ENCODE measurements at places on chromosomes 4 and X.
A peak's percentile ranks its signal among the peaks of the same experiment; 100 is the strongest.

GRCh38 chrX:103344606-103345005 lies 11.7 kb upstream of the TCEAL9 start:
- DNase-seq, result no peak

- DNase-seq, result no peak
These were observed 52.9 kb downstream of the SUPT20HL2 start for GRCh38 chrX:24260842-24261550.

DNA sequence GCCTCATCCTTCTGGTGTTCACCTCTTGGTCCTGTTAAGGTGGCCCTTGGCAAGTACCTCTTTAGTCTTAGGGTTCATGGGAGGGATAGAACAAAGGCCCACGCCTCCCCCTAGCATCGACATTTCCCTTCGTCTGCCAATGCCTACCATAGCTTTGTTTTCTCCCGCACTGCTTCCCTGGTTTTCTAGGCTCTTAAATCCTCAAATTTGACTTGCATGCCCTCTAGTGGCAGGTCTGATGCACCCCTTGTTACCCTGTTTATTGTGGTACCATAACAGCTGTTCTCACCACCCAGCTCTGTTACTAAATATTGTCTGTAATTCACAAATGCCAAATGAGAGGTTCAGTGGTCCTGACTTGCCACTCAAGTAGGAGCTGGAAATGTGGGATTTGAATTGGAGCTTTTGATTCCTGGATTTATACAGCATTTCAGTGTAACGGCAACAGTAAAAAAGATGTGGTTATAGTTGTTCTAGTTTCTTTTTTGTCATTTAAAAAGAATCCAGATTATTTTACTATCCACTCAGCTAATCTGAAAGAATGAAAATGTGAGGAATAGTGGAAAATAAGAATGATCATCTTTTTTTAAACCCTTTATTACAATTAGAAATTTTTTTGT lies 100.1 kb downstream of the REPS2 start:
- peak; percentile 5 for DNase-seq

DNA sequence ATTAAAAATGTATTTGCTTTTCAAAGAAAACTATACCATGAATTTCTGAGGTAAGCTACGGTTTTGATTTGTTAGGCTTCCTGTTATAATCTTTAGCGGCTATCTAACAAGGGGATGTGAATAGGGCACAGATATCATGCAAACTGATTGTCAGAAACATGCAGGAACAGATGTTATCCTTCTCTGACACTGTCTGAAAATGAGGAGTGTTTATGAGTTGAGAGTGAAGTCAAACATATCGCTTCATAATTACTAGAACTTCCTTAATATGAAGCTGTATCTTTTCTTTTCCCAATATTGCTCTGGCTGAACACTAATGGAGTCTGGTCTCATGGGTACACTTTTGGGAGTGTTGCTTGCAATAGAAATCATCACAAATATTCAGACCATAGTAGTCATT lies 16.3 kb upstream of the SULT1B1 start:
- no peak for DNase-seq

GRCh38 chr4:137609718-137610430 lies 77.6 kb upstream of the PCDH18 start:
- no peak for DNase-seq

DNA sequence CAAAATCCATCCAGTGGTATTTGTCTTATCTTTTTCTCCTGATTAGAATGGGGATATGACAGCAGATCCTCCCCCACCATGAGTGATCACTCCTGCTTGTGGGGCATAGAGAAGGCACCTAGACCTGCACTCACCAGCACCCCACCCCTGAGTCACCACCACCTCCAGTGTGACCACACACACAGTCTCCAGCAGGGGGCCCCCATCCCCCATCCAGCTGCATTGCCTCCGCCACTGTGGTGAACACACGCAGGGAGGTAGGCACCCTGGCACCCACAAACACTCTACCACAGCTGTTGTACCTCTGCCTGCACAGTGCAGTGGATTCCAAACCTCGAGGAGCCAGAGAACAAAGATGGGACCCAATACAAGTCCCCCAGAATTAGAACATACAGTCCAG lies 9.0 kb upstream of the MAGEA8 start:
- peak; percentile 54 for DNase-seq

DNA sequence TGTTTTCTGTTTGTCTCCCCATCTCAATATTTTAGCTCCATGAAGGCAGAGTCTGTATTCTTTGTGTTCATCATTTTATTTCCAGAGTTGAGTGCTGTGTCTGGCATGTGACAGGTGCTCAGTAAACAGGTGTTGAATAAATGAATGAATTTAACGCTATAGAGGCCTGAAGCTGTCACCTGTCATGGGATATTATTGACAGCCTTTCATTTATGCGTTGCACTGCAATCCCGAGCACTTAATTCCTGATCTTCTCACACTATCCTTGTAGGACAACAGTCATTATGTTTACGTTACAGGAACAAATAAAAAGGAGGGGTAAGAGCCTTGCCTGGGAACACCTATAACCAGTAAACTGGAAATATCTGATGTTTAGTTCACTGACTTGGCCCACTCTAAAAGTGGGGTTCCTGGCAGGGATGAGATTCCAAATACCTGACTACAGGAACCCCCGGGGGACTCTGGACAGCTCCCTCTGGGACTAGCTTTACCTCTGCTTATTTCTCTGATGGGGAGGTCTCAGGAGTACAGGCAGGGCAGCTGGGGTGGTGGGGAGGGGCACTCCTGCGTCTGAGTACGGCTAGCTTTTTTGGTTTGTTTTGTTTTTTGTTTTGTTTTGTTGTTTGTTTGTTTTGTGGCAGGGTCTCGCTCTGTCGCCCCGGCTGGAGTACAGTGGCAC lies 36.6 kb downstream of the SEL1L3 start:
- DNase-seq, result no peak

GRCh38 chr4:155684423-155684822 lies 17.8 kb downstream of the GUCY1A1 start:
- no peak for DNase-seq

- DNase-seq, result no peak
These were observed 24.9 kb downstream of the RNF128 start for GRCh38 chrX:106751407-106751806.

DNA sequence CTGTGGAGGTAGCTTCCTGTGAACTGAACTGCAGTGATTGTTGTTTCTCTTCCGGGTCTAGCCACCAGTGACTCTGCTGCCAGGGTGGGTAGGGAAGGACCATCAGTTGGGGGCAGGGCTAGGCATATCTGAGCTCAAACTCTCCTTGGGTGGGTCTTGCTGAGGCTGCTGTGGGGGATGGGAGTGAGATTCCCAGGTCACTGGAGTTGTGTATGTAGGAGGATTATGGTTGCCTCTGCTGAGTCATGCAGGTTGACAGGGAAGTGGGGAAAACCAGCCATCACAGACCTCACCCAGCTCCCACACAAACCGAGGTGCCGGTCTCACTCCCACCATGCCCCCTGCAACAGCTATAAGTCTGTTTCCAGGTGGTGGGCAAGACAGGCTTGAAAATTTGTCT lies 1937.8 kb downstream of the PCDH7 start:
- no peak for DNase-seq

- peak; percentile 28 for DNase-seq
These were observed 1.6 kb upstream of the LIN54 start for GRCh38 chr4:83012200-83012686.

DNA sequence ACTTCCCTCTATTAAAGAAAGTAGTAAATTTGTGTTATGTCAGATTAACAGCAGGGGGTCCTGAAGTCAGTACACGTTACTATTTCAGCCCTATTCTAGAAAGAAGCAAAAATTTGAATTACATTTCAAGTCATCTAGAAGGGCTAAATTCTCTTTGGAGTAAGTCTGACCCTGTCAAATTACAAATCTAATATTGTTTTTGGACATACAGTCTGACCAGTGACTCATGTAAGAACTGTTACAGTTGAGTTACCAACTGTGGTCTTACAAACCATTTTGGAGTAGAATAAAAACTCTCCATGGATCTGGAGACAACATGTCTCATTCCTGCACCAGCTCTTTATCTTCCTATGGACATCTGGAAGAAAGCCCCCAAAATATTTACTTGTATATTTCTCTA lies 36.0 kb upstream of the GYPA start:
- DNase-seq, result no peak

- no peak for DNase-seq
These were observed 23.2 kb downstream of the TMSB4X start for GRCh38 chrX:12997906-12998687.

DNA sequence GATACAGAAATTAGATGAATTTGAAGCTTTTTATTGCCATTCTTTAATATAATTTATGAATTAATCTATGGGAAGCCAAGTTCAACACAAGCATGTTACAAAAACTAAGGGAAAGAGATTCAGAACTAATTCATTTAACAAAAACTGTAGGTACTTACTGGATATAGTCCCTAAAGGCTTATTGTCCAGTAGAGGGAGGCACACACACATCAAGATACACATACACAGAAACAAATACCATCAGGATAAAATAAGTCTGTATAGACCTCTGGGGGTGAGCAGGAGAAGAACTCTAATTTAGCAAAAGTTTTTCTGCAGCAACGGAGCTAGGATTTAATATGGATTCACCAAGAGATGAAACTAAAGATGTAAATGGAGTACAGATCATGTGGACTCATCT lies 83.0 kb upstream of the IL13RA1 start:
- no peak for DNase-seq

GRCh38 chrX:38860106-38861013 lies 59.1 kb downstream of the MID1IP1 start:
- peak; percentile 9 for DNase-seq

DNA sequence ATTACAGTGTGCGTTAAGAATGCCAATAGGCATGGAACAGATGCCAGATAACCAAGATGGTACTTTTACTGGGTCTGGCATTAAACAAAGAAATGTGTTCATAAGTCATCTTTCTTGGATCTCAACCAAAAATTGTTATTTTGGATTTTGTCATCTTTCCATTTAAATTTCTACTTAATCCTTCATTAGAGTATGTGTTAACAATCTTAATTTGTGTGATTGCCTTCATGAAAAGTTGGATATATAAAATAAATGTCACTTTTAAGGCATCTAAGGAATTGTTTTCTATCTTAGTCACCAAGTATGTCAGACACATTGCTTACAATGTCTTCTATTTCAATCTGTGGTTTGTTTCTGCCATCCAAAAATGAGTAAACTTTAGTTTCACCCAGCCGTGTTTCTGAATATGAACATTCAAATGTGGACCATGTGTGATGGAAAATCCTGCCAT lies 87.5 kb downstream of the PALLD start:
- no peak for DNase-seq

DNA sequence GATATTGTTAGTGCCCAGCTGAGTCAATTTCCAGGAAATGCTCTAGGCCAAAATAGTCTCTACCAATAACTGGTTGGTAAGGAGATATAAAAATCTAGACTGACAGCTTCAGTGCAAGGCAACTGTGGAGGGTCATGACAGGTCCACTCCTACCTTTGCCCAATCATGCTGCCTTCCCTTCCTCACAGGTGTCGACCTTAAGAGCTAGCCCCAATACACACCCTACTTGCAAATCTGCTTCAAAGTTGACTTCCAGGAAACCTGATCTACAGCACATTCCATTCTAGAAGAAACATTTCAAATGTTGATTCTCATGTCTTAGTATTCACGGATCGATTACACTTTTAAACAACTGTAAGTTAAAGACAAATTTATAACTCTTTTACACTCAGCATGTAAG lies 1455.5 kb downstream of the TECRL start:
- no peak for DNase-seq

DNA sequence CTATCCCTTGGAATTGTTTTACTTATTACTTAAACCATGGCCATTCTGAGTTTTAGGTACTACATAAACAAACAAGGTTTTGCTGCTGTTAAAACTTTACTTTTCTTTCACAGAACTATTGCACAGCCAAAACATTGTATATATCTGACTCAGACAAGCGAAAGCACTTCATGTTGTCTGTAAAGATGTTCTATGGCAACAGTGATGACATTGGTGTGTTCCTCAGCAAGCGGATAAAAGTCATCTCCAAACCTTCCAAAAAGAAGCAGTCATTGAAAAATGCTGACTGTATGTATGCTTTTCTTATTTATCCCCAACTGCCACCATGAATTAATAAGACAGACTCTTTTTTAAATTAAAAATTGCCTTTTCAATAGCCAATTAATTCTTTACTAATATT lies 69.8 kb downstream of the CCKAR start:
- DNase-seq, result no peak
